ENCODE measurements at places on chromosomes 4 and X. TPM values are rescaled to one million over a fixed set of nuclear protein-coding genes. Genes with fewer than 3 reads are reported as not detected.

GRCh38 chr4:153798420-153798819 lies 9.5 kb upstream of the SFRP2 start:
- DNase-seq: no peak

GRCh38 chr4:16119981-16120380 lies 36.2 kb upstream of the PROM1 start:
- DNase-seq: no peak

PTCHD1 gene
- total RNA-seq: 0.18 TPM

GRCh38 chr4:151629097-151629783 lies 131.6 kb downstream of the GATB start:
- DNase-seq: no peak

CDX4 gene
- total RNA-seq: not detected

AKAP14 gene
- total RNA-seq: not detected

DNA sequence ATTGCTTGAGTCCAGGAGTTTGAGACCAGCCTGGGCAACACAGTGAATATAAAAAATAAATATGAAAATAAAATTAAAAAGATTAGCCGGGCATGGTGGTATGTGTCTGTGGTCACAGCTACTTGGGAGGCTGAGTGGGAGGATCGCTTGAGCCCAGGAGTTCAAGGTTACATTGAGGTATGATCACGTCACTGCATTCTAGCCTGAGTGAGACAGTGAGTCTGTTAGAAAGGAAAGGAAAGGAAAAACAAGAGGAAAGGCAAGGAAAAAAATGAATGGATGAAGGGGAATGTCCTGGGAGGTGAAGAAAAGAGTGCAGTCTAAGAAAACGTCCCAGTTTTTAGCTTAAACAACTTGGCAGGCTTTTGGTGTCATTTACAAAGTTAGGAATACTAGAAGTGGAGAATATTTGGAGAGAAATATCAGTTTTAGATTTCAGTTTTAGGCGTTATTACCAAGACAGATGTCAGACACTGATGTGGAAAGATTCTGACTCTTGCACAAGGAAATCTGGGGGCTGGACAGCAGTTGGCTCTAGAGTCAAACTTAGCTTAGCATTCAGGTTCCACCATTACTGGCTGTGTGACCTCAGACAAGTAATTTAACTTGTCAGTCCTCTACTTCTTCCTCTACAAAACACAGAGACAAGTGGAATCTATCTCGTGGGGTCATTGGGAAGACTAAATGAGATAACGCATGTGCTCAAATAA lies 139.0 kb downstream of the TSPAN5 start:
- no peak for DNase-seq

BGN gene
- total RNA-seq: 13.2 TPM
